ENCODE measurements at places on chromosomes 12 and 14.
A peak's percentile ranks its signal among the peaks of the same experiment; 100 is the strongest.

DNA sequence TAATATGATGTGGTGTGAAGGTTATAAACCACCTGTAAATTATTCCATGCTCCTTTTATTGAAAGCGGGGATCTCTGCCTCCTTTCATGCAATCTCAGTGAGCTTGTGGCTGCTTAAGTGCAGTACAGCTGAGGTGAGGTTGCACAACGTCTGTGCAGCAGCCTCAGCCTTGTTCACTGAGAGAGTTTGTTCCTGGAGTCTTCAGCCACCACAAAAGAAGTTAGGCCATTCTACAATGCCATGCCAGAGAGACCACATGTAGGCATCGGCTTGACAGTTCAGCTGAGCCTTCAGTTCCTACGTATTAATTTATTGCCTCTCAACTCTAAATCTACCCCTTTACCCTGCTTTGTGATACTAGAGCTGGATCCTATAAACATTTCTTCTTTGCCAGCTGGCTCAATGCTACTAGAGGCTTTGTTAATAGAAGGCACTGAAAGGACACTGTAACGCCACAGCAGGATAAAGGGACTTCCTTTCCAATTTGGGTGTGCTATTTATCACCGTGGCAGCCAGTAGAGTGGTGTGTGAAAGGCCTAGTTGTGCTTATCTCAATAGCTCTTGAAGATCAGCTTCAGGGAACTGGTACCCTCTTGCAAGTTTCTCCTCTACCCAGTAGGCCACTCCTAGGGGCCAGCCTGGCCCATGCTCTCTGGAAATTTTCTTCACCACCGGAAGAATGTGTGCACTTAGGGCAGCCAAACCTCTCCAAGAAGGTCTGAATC lies 337.7 kb downstream of the IPO8 start:
- DNase-seq: no peak

DNA sequence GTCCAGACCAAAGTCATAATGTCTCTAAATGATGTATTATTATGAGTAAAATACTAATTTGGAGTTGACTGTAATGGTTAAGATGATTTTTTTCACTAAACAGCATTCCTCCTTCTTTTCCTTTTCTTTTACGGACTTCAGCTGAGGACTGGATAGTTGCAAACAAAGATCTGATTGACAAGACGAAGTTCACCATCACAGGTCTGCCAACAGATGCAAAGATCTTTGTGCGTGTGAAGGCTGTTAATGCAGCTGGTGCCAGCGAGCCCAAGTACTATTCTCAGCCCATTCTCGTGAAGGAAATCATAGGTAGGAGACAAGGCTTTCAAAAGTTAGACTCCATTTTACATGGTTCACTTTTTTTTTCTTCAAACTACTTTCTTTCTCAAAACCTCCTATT lies 29.8 kb upstream of the CHPT1 start:
- DNase-seq: no peak

DNA sequence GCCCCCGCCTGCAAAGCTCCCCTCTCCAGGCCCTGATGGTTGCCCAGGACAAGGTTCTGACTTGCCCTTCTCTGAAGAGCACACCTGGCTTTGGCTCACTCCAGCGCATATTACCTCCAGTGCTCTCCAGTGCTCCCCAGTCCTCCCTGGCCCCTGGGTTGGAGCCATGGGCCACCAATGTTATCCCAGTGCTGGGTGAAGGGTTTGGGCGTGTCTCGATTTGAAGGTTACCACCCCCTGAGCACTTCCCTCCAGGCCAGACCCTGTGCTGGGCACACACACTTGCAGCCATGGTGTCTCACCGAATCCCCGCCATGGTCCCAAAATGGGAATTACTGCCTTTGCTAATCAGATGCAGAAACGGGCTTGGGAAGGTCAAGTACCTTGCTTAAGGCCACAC lies 11.1 kb downstream of the RITA1 start:
- DNase-seq: no peak

GRCh38 chr14:92513966-92514843 lies 624 bp downstream of the RIN3 start:
- no peak for DNase-seq

DNA sequence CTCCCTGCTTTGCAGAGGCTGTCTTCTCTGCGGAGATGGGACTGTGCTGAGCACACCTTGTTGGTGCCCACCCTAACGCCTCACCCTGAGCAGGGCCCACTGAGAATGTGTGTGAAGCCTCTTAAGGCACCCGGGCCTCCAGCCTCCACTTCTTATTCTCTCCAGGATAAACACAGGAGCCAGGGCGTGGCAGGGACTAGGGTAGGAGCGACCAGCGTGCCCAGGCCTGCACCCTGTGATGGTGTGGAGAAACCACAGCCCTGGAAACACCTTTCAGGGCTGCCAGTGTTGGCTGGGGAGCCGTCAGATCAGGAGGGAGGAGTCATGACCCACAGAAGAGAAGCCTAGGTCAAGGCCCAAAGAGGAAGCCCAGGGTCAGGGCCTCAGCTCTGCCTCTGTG lies 41.3 kb downstream of the VDR start:
- no peak for DNase-seq

DNA sequence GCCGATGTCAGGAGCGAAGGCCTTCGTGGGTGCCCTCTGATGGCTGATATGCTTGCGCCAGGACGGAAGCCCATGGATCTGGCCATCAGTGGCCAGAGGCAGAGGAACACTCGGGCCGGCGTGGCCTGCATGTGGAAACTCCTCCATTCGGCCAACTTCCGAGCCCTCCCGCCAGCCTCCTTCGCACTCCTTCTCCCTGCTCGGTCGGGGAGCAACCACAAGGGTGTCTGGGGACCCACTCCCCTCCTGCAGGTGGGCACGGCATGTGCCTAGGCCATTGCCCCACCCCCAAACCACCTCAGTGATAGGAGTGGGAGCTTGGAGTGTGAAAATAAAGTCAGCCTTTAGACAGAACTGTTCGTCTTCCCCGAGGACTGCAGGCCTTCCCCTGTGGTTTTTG lies 231.3 kb downstream of the BCL11B start:
- no peak for DNase-seq

- DNase-seq: no peak
Observed at GRCh38 chr14:89641495-89642175, 224.6 kb upstream of the FOXN3 start.

- no peak for DNase-seq
Observed at GRCh38 chr14:23566778-23567185, 809 bp downstream of the AP1G2 start.

GRCh38 chr12:34126239-34126641 lies 103.9 kb downstream of the ALG10 start:
- DNase-seq: no peak

GRCh38 chr14:104442631-104443390 lies 136.8 kb upstream of the C14orf180 start:
- no peak for DNase-seq

GRCh38 chr12:89709995-89710872 lies 1.6 kb upstream of the ATP2B1 start:
- DNase-seq: no peak

- DNase-seq: no peak
Observed at GRCh38 chr14:101008196-101008595, 104.7 kb upstream of the RTL1 start.

DNA sequence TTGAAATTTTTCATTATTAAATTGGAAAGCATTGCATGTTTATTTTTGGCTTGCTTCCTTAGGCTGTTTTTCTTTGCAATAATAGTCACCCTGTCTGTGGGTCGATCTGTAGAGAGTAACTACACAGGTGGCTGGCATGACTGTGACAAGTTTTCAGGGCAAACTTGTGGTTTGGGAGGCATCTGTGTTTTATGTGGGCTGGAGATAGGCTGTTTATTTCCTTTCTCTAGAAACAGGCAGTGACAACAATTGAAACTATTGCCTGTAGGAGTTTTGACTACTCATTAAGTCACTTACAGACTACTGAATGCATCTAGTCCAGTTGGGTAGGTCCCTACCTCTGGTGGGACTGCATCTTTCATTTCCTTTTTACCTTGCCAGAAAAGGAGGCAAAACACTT lies 155.6 kb downstream of the DYRK2 start:
- peak; percentile 15 for DNase-seq

- DNase-seq: no peak
Observed at GRCh38 chr12:115413626-115414025, 729.7 kb upstream of the TBX3 start.

- DNase-seq: no peak
Observed at GRCh38 chr14:23172096-23172495, 11.4 kb downstream of the SLC7A8 start.

DNA sequence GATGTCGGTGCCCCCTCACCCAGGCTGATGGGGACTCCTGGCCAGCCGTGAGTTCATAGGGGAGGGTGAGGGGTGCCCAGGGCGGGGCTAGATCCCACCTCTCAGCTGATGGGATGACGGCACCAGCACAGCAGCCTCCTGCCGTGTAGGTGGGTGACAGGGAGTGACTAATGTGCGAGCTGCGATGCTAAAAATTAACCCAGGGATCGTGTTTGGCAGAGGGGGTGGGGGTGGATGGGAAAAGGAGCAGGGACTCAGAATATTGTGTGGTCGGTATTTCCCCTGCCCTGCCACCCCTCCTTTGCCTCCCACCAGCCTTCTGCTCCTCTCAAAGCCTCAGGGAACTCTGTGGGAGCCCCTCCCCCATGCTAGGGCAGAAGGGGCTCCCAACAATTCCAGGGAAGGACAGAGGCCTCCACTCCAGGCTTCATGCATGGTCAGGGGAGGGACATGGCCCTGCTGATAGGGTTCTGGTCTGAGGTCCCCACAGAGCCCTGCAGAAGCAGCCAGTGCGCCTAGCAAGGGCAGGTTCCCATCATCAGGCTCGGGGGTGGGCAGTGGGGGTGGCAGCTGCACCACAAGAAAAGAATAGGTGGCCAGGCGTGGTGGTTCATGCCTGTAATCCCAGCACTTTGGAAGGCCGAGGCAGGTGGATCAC lies 12.5 kb downstream of the TAMALIN start:
- DNase-seq: no peak

GRCh38 chr12:1882850-1883470 lies 35.5 kb downstream of the CACNA2D4 start:
- no peak for DNase-seq

DNA sequence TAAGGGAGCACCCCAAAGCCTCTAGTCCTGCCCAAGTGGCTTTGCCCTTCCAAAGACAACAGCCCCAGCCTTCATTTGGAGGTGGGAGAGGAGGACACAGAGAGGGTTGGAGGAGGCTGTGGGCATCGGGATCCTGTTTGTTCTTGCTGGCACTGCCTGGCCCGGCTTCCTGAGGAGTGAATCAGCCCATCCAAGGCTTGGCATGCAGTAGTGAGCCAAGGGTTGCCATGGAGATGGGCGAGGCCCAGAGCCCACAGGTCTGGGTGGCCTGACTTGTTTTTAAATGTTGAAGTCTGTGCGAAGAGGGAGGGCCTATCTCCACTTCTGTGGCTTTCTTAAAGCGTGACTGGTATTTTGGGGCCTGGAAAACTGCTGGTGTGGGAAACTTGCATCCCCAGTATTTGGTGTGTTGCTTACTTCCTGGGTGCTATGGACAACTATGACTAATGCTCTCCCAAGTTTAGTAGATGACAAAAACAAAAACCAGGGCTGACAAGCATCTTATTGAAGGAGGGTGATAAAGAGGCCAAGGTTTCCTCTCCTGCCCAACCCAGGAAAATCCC lies 15.8 kb downstream of the CD9 start:
- no peak for DNase-seq

GRCh38 chr12:55619354-55620138 lies 17.1 kb upstream of the OR10P1 start:
- DNase-seq: no peak

DNA sequence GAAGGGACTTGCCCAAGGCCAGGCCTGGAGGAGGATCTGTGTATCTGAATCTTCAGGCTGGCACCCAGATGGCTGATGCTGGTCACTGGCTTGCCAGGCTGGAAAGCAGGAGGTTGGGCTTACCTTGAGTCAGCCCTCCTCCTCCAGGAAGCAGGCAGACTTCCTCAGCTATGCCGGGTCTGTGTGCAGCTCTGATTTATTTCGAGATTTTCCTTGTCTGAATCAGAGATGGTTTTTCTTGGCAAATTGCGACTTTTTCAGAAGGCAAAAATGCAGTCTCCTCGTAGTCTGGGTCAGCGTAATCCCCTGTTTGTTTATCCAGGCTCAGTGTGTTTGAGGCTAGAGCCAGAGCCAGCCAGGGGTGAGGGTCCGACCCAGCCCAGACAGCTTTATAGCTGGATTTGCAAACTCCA lies 48.9 kb downstream of the SMOC1 start:
- DNase-seq: no peak

- DNase-seq: no peak
Observed at GRCh38 chr14:64844272-64844671, 35.4 kb downstream of the SPTB start.

GRCh38 chr14:52790756-52791222 lies 618 bp downstream of the GNPNAT1 start:
- no peak for DNase-seq

- no peak for DNase-seq
Observed at GRCh38 chr12:53225635-53226424, 6.2 kb downstream of the RARG start.

DNA sequence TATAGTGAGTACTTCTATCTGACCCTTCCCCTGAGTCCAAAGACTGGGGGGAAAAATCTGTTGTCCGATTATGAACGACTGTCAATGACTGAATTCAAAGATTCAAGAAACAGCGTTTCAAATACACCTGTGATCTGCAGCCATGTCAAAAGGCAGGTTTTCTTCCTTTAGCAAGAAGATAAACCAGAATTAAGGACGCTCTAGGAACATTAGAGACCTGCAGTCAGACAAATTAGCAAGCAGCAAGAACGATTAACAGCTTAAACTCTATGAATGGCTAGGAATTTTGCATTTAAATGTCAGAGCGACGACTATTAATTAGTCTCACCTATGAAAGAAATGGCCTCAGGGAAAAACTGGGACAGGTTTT lies 2.1 kb downstream of the DUSP6 start:
- no peak for DNase-seq

- DNase-seq: peak; percentile 73
Observed at GRCh38 chr12:53380104-53380793, at the start of gene SP1. Gene SP1 (plus strand): TSS chr12:53380176. CDS start chr12:53380292, 116 bp downstream.

DNA sequence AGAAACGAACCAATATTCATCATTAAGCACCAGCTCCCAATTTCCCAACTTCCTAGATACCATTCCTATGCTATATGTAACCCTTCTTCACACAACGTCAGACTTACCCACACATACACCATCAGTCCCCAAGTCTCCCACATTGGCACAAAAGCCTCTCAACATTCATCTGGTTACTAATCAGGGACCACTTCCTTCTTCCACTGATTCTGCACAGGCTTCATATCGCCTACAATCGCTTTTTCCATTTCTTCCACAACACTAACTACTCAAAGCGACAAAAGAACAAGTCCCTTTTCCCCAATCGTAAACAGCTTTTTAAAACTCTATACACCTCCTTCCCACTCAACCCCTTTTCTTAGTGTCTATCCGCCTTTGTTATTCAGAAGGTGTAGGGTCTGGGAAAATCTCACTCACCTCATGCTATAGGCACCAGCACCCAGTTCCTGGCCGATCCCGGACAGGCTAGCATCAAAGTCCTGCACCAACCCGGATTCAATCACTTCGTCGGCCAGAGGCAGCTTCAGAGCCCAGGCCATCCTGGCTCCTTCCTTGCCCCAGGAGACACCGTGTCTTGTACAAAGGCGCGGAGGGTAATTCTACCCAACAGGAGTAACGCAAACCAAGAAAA lies 936 bp downstream of the TFCP2 start:
- no peak for DNase-seq

DNA sequence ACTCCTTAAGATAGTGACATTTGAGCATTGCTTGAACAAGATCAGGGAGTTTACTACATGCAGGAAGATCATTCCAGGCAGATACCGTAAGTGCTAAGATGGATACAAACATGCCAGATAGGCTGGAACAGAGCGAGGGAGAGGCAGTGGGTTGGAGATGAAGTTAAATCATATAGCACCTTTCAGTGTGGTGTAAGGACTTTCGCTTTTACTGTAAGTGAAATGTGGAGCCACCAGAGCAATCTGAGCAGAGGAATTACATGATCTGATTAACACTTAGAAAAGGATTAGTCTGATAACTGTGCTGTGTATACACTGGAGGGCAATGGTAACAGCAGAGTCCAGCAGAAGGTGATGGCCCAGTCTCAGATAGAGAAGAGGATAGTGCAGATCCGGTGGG lies 163.0 kb upstream of the SSTR1 start:
- no peak for DNase-seq
